Vagina (tissue), 2 donors: ENCODE measurements at places on chromosomes 1 and 21.

- peak; percentile 88 for DNase-seq
- H3K4me3 ChIP-seq = no peak overlapping the region
- peaks cover 41% of the 10 kb centered on the region for H3K4me1 ChIP-seq
Measured at GRCh38 chr1:220876511-220877376, 2.5 kb upstream of the HLX start.

GRCh38 chr1:94071976-94072375 lies 49.0 kb downstream of the ABCA4 start:
- DNase-seq = no peak
- no peaks in the 10 kb centered on the region for H3K27me3 ChIP-seq
- H3K4me1 ChIP-seq = peaks cover 29% of the 10 kb centered on the region
- no peak overlapping the region for H3K4me3 ChIP-seq

DNA sequence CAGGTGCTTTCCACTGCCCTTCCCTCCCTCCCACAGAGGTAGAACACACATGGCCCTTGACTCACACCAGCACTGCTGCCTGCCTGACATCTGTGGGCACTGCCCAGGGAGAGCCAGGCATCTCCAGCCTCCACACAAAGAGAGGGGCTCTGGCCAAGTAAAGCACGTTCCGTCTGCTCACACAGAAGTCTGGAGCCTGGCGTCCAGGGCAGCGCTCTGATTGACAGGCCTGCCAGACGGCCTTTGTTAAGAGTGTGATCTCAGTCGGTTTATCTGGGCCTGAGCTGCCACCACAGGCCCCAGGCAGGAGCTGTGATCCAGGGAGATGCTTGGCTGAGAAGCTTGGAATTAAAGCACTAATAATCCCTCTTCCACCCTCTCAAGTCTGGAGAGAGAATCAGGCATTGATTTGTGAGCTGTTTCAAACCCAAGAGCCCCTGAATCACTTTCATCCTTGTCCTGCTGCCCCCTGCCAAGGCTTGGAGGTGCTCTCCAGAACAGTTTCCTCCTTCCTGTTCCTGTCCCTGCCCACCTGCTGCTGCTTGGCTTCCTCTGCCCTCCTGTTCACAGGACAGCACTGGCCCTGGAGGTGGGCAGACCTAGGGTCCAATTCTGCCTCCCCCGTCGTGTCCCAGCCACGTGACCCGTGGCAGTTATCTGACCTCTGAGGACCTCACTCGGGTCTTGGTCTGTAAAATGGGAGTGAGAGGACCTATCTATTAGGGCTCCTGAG lies 3.7 kb downstream of the DMRTB1 start:
- no peak overlapping the region for H3K27ac ChIP-seq
- DNase-seq = no peak
- no peaks in the 10 kb centered on the region for H3K27me3 ChIP-seq
- H3K4me3 ChIP-seq = no peak overlapping the region
- no peaks in the 10 kb centered on the region for H3K4me1 ChIP-seq
- H3K36me3 ChIP-seq = no peaks in the 10 kb centered on the region

- no peak for DNase-seq
- peaks cover 15% of the 10 kb centered on the region for H3K4me1 ChIP-seq
Measured at GRCh38 chr1:183180634-183181056, 5.4 kb upstream of the LAMC2 start.

DNA sequence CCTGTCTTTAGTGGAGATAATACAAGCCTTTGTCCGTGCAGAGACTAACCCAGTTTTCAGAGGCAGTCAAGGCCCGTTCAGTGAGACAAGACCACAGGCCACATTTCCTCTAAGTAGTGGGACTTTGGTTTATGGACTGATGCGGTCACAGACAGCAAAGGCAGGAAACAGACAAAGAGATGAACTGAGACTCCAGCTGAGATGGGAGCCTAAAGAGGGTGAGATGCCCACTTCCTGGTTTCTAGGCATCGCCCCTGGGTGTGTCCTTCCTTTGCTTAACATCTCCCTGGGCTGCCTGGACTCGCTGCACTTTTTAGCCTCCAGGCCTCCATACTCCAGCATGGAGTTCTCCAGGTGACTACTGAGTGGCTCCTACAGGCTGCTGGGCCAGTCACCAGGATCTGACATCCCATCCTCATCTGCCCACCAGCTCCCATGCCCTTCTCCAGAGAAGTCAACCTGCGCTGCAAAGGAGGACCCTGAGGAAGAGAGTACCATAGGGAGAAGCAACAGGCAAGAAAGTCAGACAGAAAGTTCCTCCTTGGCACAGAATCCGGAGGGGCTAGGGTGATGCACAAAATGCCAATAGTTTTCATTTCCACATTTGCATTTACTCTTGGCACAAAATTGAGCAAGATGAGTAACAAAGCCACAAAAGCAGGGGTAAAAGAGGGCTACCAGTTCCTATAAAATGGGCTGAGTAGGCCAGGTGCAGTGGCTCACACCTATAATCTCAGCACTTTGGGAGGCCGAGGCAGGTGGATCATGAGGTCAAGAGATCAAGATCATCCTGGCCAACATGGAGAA lies 15.1 kb downstream of the THEMIS2 start:
- H3K27me3 ChIP-seq = no peaks in the 10 kb centered on the region
- no peaks in the 10 kb centered on the region for H3K4me1 ChIP-seq
- H3K4me3 ChIP-seq = no peak overlapping the region
- no peak for DNase-seq

GRCh38 chr1:55217226-55217986 lies 2.2 kb upstream of the USP24 start:
- no peak for DNase-seq
- H3K4me1 ChIP-seq = peaks cover 38% of the 10 kb centered on the region
- H3K27me3 ChIP-seq = no peaks in the 10 kb centered on the region
- H3K36me3 ChIP-seq = no peaks in the 10 kb centered on the region

- H3K27me3 ChIP-seq = no peaks in the 10 kb centered on the region
- H3K4me3 ChIP-seq = no peak overlapping the region
- H3K4me1 ChIP-seq = peaks cover 12% of the 10 kb centered on the region
- no peak overlapping the region for H3K27ac ChIP-seq
Measured at GRCh38 chr1:184940226-184940625, 34.1 kb downstream of the NIBAN1 start.

DNA sequence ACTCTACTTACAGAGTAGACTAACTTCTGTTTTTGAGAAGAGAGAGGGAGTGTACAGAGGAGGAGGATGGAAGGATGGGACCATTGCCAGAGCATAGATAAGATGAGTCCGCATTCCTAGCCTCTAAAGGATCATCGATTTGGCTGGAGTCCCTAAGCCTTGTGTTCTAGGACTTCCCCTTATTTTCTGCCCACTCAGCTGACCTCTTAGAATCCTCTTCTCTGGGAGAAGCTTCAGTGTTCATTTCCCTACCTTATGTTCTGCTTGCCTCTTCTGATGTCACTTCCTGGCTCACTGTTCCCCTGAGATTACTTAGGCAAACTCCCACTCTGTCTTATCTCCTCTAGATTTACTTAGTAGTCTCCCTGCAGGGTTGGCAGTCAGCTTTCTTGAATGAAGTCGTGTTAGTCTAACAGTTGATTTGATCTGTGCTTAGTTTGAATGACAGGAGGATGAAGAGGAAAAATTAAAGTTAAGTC lies 156.7 kb downstream of the SYT2 start:
- no peak for DNase-seq
- H3K27me3 ChIP-seq = no peaks in the 10 kb centered on the region
- peak overlapping the region; percentile 54 for H3K27ac ChIP-seq

GRCh38 chr21:38777531-38777930 lies 28.2 kb upstream of the ETS2 start:
- H3K27me3 ChIP-seq = no peaks in the 10 kb centered on the region
- no peaks in the 10 kb centered on the region for H3K36me3 ChIP-seq
- peaks cover 24% of the 10 kb centered on the region for H3K4me1 ChIP-seq
- H3K27ac ChIP-seq = no peak overlapping the region
- no peak overlapping the region for H3K4me3 ChIP-seq
- DNase-seq = no peak
